ENCODE measurements at places on chromosomes 7 and 10.
A peak's percentile ranks its signal among the peaks of the same experiment; 100 is the strongest.

GRCh38 chr7:151727579-151728285, 149.2 kb downstream of the PRKAG2 start:
- DNase-seq = no peak

GRCh38 chr10:81600185-81600584, 274.8 kb upstream of the NRG3 start:
- no peak for DNase-seq

DNA sequence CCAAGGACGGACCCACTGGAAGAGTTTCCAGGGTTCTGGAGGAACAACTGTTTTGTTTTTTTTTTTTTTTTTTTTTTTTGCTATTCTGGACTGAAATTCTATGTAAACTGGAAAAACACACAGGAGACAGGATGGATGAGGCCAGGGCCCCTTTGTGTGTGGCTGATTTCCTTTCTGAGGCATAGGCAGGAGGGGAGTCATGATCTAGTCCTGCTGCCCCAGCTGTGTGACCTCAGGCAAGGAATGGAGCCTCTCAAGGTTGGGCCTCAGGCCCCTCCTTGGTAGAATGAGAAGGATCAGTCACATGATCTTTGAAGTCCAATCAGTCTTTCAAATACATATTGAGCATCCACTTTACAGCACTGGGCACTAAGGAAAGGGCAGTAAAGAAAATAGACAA, 87.6 kb downstream of the SH3PXD2A start:
- DNase-seq = no peak

DNA sequence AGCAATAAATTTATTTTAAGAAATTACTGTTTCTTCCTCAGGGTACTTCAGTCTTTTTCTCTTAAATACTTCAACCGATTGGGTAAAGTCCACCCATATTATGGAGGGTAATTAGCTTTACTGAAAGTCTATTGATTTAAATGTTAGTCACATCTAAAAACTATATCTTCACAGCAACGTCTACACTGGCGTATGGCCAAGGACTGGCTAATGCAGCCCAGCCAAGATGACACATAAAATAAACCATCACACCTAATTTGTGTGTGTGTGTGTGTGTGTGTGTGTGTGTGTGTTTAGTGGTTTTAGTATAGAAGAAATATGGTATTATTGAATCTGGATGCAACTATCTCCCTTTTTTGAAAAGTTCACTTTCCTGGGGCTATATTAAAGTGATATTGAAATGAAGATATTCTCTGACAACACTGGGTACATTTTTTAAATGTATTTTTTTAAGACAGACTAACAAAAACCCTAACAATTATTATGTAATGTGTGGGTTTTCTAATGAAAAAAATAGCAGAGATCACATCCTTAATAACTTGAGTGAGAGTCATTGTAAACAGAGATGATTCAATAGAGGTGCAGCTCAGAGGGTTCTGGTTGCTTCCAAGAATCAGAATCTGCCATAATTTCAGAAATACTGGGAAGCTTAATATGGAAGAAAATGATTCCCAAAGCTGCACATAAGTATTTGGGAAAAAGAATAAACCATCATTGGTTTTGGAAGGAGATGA, 584.2 kb upstream of the MBL2 start:
- no peak for DNase-seq

- DNase-seq = peak; percentile 51
Measured at GRCh38 chr7:50304911-50305582, 531 bp downstream of the IKZF1 start.

DNA sequence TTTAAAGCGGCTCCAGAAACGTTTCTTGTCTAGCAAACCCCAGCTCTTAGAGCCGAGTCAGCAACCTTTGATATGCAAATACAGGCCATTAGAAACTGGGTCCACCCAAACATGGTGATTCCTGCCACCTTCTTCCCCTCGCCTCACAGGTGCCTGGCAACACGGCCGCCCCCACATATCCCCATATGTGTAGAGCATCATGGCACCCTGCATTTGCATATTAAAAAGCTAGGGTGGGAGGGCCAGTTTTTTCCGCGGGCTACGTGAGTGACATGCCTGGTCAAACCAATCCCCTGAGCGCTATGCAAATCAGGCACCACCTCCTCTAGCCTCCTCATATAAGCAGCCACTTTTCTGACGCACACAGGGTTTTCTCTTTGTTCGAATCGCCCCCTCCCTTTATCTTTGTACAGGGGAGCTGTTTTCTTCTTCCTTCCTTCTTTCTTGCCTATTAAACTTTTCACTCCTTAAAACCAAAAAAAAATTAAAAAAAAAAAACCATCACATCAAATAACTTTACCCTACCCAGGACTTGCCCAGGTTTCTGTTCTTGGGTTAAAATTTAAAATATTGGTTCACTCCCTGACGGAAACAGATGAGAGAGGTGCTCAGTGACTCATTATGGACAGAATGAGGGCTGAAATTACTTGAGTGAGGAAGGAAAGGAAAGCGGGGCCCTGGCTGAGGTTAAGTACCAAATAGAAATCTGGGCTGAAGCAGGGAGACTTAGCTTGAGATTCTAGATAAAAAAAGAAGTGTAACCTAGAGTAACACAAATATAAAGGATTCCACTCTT, 59.8 kb downstream of the COA1 start:
- DNase-seq = peak; percentile 77

- DNase-seq = no peak
Measured at GRCh38 chr10:100866010-100866409, 46.8 kb upstream of the SLF2 start.

- no peak for DNase-seq
Measured at GRCh38 chr10:102324061-102324460, 71.4 kb upstream of the NFKB2 start.

- no peak for DNase-seq
Measured at GRCh38 chr7:103541026-103541425, 95.0 kb upstream of the SLC26A5 start.

DNA sequence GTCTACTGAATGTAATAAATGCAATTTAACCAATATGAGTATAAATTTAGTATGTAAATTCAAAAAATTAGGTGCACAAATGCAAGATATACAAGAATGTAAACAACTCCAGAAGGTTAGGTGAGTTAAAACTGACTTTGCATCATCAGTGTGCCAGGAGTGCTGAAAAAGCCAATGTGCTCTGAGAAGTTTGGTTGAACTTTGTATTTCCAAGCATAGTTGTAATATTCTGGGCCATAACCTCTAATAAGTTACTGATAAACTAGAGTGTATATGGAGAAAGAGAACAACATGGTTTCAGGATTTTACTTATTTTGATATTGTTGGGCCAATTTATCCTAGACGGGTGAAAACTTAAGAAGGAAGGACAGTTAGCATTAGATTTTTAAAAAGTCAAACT, 876.9 kb upstream of the GHITM start:
- no peak for DNase-seq

DNA sequence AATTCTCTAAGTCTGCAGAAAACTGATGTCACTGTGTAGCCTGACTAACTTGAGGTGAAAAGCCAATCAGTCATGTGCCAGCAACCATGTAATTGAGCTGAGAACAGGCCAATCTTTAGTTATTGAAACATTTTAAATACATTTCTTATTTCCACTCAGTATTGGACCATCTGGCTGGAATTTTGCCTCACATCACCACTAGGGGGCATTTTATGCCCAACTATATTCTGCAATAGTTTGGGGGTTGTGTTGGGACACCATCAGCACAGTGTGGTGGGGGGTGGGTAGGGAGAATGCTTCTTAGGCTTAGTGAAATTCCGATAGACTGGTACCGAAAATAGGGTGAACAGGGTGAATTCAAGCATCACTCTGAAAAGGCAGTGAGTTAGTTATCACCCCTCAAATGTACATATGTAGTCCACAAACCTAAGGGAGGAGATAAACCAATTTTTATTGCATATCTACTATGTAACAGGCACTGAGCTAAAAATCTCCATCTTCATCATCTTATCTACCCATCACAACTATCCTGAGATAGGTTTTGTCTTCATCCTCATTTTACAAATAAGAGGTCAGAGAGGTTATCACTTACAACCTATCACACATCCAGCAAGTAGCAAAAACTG, 17.8 kb downstream of the NPSR1 start:
- DNase-seq = no peak

DNA sequence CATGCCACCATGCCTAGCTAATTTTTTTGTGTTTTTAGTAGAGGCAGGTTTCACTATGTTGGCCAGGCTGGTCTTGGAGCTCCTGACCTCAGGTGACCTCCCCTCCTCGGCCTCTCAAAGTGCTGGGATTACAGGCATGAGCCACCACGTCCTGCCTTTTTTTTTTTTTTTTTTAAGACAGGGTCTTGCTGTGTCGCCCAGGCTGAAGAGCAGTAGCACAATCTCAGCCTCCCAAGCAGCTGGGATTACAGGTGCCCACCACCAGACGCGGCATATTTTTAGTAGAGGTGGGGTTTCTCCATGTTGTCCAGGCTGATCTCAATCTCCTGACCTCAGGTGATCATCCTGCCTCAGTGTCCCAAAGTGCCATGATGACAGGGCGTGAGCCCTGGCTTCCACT, 14.4 kb upstream of the SRPK2 start:
- no peak for DNase-seq

DNA sequence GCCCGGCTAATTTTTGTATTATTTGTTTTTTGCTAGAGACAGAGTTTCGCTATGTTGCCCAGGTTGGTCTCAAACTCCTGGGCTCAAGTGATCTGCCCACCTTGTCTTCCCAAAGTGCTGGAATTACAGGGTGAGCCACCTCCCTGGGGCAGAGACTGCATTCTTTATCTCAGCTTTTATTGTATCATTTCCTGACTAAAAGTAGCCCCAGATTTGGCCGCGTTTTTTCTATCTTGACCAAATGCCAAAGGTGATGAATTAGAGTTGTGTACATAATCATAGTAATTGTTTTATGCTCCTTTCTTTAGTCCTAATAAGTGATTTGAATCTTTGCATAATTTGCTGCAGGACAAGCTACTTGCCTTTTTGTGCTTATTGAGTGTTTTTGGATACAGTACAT, 3.1 kb upstream of the SMNDC1 start:
- no peak for DNase-seq

DNA sequence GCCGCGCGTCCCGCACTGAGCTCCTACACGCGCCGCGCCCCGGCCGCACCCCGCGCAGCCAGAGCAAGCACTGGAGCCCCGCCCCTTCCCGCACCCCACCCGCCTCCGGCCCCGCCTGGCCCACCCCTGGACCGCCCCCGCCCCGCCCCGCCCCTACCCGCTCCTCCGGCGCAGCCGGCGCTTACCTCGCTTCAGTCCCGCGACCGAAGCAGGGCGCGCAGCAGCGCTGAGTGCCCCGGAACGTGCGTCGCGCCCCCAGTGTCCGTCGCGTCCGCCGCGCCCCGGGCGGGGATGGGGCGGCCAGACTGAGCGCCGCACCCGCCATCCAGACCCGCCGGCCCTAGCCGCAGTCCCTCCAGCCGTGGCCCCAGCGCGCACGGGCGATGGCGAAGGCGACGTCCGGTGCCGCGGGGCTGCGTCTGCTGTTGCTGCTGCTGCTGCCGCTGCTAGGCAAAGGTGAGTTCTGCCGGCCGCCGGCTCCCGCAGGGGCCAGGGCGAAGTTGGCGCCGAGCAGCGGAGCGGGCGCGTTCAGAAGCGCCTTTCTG, at the start of gene RET:
Gene RET (plus strand): TSS at position 194 of the 545 bp plus-strand sequence. CDS start 190 bp downstream, at position 384.
- no peak for DNase-seq

DNA sequence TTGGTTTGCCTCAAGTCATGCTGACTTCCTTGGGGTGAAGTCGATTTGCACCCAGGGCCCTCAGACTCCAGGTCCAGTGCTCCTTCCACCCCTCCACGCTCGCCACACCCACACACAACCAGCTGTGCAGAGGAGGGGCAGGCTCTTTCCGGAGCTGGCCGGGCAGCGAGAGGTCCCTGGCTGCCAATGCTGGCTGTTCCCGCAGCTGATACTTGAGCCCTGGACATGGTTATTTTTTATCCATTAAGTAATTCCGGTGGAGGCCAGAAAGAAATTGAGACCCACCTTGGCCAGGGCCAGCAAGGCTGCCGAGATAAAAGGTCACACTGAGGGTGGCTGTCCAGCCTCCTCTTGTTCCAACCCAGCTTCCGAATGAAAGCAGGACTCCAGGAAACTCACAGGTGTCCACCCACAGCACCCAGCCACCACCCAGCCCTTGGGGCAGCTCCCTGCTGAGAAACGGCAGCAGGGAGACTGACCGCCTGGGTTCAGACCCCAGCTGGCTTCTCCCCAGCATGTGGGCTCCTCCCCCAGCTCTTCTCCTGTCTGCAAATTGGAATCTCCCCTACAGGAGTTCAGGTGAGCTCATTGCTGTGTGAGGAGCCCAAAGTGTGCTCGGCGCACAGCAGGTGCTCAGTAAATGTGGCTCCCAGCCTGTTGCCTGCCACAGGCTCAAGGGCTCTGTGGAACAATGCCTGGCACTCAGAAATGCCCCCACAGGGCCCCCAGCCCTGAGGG, 77.8 kb downstream of the PDGFA start:
- DNase-seq = no peak

DNA sequence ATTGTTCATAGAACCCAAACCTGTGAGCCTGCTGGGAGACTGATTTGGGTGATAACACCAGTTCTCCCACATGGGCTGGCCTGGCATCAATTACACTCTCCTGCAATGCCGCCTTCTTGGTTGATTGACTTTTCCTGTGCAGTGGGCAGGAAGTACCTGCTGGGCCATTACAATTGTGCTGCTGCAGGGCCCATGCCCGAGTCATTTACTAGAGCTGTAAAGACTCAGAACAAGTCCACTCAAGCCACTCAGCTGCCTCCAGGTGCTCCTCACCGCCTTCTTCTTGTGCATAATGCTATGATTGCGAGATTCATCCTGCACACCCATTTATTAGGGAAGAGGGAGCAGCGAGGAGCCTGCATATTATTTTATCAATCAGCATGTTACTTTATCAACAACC, 264.0 kb downstream of the TCERG1L start:
- no peak for DNase-seq

DNA sequence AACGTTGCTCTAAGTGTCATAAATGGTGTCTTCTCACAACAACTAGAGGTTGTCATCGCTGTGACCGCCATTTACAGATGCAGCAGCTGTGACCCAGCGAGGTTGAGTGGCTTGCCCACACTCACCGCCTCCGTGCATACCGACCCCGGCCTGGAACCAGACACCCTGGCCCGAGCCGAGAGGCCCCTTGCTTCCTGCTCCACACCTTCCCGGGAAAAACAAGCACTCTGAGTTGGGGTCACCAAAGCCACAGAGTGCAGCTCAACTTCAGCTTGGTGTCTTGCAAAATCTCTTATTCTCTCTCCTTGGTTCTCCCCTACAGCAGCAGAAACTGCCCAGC, 115.7 kb upstream of the PPP2R2D start:
- DNase-seq = no peak

GRCh38 chr10:114801411-114801813, 20.2 kb upstream of the FHIP2A start:
- DNase-seq = no peak

- no peak for DNase-seq
Measured at GRCh38 chr10:110762849-110763211, 108.9 kb upstream of the PDCD4 start.

DNA sequence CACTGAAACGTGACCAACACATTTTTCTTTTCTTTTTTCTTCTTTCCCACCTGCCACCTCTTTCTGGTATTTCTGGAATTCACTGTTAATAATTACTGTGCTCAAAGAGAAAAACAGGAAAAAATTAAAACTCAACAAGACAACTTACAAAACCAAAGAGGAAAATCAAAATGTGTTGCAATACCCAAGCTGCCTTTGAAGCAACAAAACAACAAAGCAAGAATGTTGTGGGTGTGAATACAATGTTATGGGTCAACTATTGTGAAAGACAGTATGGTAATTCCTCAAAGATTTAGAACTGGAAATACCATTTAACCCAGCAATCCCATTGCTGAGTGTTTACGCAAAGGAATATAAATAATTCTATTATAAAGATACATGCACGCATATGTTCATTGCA, 415.1 kb downstream of the GFRA1 start:
- DNase-seq = no peak

Measured in T follicular helper cell (primary cell).